Nucleus accumbens (tissue), 56 donors: ENCODE measurements at places on chromosomes 12 and 14.

DNA sequence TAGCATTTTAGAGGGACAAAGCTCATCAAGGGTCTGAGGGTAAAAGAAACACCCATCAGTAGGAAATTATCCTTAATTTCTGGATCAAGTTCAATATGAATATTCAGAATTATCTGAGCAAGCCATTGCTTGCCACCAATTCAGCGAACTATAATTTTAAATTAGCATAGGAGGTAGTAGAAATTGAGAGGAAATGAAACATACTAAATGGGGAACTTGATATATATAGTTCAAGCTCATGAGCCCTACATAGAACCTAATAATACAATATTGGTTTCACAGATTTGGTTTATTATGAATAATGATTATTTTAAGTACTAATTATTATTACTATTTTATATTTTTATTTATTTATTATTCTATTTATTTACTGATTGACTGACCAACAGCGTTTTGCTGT is 42.1 kb upstream of the GXYLT1 start:
- DNase-seq = no peak

GRCh38 chr14:101665478-101666078 is 95.9 kb upstream of the PPP2R5C start:
- no peak for DNase-seq

GRCh38 chr12:109539508-109539907 is 33.8 kb downstream of the MMAB start:
- no peak for DNase-seq

DNA sequence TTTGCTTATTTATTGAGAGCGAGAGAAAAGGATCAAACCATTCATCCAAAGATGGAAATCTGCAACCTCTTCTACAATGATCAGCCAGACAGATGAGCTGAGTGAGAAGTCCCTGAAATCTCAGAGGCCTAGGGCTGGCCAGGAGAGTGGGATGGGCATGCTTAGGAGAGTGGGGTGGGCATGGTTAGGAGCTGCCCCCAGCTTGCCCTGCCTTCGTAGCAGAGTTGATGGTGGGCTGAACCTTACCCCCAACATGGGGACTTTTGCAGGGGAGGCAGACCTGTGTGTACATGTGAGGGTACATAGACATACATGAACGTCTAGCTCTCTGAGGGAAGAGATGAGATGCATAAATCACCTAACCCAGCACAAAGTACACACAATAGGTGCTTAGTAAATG is 95.7 kb upstream of the ESRRB start:
- DNase-seq = no peak

DNA sequence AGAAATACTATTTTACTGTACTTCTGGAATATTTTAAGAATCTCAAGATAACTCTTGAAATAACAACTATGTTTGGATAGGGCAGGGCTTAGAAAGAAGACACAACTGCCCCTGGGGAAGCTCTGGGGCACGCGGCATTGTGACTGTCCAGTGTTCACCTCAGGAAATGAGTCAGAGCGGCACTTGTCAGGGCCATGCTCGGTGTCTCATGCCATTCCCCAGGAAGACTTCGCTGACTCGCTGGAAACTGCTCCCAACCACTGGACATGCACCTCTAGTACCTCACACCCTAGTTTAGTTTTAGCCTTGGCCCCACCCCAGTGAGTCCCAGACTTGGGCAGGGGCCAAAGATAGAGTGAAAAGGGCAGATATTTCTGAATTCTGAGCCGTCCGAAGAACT is 192.0 kb downstream of the TTC7B start:
- DNase-seq = no peak

DNA sequence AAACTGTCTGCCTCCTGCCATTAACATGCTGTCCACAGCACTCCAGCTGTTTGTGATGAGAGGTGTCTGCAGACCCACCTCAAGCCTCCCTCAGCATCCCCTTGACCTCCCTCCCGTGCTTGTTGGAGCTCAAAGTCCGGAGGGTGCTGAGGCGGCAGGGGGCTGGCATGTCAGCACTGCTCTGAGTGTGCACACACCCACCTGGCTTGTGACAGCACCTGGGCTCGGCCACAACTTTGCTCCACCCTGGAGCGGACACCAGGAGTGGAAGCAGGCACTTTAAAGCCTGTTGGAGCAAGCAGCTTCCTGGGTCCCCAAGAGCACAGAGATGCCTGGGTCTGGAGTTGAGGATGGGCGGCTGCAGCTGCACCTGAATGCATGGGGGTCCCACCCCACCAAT is 20.9 kb downstream of the SERPINA3 start:
- DNase-seq = no peak

DNA sequence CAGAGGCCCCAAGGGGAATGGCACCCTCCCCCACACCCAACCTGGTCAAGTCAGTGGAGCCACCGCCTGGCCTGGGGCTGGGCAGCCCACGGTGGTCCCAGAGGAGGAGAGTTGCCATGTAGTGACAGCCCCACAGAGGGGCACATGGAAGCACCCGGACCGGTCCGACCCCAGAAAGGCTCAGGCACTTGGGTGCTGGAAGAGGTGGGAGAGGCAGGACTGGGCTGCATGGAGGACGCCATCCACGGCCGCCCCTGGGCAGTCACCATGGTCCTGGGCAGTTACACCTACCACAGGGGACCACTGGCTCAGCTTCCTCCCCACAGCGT is 37.9 kb upstream of the TMEM179 start:
- no peak for DNase-seq

DNA sequence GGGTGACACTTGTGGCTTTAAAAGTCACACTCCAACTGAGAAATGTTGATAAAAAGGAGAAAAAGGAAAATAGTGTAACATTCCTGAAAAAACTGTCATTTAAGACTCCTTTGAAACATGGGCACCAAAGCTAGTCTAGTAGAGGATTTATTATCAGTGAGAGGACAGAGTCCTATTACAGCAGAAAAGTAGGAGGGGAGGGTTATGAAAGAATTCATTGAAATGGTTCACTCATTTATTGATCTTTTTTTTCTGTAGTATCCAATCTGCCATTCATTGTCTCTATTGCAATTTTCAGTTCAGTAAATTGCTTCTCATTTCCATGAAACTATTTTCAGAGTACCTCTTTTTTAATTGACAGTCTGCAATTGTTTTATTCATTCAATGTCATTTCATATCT is 25.4 kb downstream of the PPM1A start:
- no peak for DNase-seq

DNA sequence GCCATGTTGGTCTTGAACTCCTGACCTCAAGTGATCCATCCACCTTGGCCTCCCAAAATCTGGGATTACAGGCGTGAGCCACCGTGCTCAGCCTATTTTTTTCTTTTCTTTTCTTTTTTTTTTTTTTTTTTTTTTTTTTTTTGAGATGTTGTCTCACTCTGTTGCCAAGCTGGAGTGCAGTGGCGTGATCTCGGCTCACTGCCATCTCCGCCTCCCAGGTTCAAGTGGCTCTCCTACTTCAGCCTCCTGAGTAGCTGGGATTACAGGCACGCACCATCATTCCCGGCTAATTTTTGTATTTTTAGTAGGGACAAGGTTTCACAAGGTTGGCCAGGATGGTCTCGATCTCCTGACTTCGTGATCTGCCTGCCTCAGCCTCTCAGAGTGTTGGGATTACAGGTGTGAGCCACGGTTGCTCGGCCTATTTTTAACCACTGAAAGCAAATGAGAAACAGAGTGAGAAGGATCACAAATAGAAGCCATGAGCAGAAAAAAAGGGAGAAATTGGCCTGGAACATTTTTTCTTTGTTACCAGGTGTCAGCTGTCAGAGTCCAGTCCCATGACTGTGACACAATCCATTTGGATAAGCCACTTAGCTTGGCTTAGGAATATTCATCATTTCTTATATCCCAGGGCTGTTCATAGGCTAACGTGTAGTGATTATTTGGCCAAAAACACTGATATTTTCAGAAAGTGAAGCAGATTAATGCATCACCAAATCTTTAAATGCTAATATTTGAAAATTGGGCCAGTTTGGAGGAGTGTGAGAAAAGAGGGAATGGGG is 7.9 kb upstream of the NFKBIA start:
- no peak for DNase-seq

DNA sequence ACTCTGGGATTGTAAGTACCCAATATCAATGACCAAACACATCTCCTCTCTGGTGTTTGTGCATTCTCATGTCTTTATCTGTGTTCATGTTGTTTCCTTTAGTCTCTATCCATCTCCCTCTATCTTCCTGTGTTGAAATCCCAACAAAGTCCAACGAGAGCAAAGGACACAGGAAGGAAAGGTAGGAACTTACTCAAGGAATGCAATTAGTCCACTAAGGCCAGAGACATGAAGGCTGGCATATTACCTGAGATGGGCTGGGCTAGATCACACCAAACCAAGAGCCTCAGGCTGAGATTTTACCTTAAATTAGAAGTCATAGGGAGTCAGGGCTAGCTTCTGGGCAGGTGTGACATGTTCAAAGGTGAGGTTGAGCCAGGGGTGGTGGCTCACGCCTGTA is 14.3 kb upstream of the LGALS3 start:
- no peak for DNase-seq

- no peak for DNase-seq
Measured at GRCh38 chr12:107564946-107565345, 120.7 kb upstream of the PWP1 start.

- DNase-seq = no peak
Measured at GRCh38 chr14:77364146-77364545, 12.7 kb downstream of the TMED8 start.

DNA sequence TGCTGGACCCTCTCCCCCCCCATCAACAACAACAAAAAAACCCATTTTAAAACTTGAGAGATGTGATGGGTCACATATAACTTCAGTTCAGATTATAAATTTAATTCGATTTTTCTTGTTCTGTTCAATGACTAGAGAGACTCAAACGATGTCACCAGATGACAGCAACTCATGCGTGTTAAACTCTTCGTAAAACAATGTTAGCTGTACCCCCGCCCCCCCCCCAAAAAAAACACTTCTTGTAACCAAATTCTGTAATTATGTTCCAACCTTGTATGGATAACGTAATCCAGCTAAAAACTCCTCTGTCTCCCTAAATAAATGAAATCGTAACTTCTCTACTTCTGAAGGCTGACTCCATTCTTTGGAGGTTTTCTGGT is 614 bp upstream of the NACA start:
- no peak for DNase-seq

- DNase-seq = no peak
Measured at GRCh38 chr12:111216387-111217159, 152.3 kb downstream of the PHETA1 start.

DNA sequence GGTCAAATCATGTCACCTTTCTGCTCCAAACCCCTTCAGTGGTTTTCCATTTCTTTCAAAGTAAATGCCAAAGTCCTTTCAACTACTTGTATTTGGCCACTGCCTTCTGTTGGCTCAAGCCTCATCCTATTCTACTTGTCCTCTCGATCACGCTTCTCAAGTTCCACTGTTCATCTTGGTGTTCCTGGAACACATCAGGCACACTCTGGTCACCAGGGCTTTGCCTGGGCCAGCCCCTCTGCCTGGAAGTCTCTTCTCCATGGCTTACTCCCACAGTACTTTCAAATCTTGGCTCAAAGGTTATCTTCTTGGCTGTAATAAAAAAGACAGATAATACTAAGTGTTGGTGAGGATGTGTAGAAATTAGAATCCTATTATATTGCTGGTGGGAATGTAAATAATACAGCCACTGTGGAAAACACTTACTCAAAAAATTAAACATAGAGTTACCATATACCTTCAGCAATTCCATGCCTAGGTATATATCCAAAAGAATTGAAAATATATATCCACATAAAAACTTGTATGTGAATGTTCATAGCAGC is 17.3 kb upstream of the PPFIBP1 start:
- no peak for DNase-seq

DNA sequence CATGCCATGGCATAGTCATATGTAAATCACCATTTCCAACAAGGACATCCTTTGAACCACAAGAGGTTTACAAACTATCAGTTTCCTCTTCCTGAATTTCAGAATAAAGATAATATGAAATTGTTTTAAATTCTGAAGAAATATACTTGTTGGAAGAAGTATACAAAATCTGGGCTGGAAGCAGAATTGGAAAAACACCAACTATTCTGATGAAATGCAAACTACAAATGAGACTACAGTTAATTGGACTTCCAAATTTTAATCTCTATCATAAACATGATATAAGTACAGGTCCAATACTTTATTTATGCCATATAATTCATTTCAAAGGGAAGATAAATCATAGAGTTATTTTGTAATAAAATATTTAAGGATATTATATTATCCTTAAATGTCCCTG is 80.1 kb downstream of the NOVA1 start:
- DNase-seq = no peak
